ENCODE measurements at places on chromosomes 1 and 21.

- no peak for DNase-seq
Measured at GRCh38 chr1:11373895-11374747, 101.1 kb downstream of the UBIAD1 start.

GRCh38 chr1:23156940-23157339, 11.7 kb downstream of the LUZP1 start:
- DNase-seq = no peak

DNA sequence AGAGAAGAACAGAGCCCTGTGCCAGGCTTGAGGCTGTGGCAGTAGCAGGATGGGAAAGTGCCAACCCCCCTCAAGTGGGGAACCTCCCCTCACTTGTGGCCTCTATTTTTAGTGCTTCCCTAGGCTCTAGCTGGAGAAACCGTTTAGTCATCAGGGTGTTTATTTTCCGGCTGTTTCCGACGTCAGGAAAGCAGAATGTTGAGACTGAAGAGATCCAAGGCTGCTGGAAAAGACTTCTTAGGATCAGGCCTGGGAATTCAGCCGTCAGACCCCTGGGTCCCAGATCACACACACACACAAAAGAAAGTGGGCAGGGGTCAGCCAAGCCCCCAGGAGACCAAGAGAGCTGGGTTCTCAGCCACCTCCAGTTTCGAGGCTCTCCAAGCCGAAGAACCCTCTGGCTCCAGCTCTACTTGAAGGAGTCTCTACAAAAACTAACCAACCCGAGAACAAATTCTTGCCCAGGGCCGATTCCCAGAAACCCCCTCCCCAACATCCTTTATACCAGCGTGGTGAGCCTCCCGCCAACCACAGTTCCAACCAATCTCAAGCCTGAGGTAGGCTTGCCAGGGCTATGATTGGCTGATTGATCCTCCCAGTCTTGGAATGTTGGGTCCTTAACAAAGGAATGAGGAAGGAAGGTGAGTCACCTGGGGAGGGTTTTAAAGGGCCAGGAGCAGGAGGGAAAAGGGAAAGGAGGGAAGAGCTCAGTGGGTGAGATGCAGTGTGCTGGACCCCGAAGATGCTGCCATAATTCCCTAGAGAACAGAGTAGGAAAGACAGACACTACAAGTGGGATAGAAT, 2.5 kb upstream of the MEF2D start:
- no peak for DNase-seq

DNA sequence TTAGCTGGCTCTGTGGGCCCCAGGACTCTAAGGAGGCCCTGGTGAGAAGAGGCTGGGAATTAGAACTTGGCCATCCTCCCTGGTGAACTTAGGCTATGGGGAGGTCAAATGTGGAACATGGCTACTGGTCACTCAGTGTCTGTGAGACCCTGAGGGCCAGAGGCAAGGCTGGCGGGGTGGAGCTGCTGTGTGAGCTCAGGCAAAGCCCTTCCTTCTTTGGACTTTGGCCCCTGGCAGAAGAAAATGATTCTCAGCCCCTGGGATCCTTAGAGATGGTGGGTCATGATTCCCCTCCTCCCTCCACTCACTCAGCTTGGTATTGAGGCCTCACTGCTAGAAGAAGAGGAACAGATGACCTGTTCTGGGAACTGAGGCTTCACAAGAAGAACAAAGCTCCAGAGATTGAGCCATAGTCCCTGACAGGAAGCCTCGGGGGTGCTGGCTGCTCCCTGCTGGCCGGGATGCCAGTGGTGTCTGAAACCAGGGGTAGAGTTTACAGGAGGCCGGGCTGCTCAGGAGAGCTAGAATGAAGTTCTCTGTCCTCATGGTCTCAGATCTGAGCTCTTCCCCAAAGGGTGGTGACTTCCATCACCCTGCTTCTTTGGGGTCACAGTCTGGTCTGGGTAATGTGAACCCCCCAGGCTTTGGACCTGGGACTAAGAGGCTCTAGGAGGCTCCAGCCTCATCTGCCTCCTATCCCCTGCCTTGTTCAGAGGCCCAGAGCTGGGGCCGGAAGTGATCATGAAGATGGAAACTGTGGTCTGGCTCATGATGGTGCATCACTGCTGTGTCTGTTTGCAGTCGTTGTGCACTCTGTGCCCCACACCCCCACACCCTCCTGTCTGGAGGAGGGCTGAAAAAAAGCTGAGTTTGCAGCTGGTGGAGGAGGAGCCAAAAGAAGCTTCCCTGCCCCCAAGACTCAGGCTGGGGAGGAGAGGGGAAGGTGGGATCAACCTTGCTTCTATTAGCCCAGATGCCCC, 905 bp downstream of the BTBD19 start:
- DNase-seq = peak; percentile 84

- DNase-seq = no peak
Measured at GRCh38 chr1:97621955-97622354, 298.9 kb downstream of the DPYD start.
